DMS 273 treated with DMSO at 0.1 percent for 48 hours (cell line): ENCODE measurements at places on chromosomes 7 and 10.
A peak's percentile ranks its signal among the peaks of the same experiment; 100 is the strongest.

DNA sequence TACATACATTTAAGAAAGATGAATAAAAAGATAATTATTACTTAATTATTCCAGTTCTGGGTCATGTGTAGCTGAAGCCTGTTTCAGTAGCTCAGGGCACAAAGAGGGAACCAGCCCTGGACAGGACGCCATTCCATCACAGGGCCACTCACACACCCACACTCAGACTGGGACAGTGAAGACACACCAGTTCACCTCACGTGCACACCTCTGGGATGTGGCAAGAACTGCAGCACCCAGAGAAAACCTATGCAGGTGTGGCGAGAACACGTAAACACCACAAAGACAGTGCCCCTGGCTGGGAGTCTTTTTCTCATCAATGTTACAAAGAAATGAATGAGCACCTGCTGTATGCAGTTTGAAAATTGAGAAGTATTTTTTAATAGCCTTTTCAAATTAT is 1.6 kb upstream of the IDI1 start:
- DNase-seq: no peak

DNA sequence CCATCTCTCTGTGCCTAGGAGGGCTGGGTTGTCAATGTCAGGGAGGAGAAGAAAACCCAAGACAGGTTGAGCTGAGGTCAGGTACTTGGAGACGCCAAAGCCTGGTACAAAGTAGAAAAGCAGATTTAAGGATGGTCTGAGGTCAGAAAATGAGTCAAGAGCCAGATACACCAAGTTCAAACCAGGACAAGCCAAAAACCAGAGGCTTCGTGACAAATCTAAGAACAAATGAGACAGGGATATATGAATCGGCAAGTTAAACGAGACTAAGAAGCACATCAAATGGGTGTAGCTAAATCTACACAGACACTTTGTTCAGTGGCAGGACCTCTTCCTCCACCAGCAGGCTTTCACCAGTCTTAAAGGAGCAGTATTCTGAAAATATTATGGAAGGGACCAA is 34.2 kb downstream of the C7orf33 start:
- no peak for DNase-seq

DNA sequence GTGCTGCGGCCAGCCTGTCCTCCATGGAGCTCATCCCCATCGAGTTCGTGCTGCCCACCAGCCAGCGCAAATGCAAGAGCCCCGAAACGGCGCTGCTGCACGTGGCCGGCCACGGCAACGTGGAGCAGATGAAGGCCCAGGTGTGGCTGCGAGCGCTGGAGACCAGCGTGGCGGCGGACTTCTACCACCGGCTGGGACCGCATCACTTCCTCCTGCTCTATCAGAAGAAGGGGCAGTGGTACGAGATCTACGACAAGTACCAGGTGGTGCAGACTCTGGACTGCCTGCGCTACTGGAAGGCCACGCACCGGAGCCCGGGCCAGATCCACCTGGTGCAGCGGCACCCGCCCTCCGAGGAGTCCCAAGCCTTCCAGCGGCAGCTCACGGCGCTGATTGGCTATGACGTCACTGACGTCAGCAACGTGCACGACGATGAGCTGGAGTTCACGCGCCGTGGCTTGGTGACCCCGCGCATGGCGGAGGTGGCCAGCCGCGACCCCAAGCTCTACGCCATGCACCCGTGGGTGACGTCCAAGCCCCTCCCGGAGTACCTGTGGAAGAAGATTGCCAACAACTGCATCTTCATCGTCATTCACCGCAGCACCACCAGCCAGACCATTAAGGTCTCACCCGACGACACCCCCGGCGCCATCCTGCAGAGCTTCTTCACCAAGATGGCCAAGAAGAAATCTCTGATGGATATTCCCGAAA is 2.7 kb downstream of the PIK3CG start:
- DNase-seq: no peak

- DNase-seq: no peak
These were observed 2.6 kb downstream of the LDB3 start for GRCh38 chr10:86670876-86671275.

GRCh38 chr7:142923391-142923790 is 10.2 kb downstream of the TRPV5 start:
- DNase-seq: no peak

DNA sequence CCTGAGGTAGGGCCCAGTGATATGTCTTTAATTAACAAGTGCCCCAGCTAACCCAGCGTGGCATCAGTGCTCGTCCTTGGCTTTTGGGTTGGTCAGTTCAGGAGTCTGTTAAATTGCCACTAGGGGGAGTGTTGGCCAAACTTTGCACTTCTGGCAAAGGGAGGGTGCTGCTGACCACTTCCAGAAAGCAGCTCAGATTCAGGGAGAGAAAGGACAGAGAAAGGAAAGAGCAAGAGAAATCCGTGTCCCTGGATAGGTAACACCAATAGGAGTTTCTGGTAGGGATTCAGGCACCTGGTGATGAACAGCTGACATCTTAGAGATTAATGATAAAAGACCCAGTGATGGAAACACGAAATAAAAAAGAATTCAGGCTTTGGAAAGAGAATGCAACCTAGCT is 243.1 kb upstream of the AOAH start:
- DNase-seq: peak; percentile 29

- DNase-seq: no peak
These were observed 222.9 kb downstream of the TCERG1L start for GRCh38 chr10:131088619-131089018.
